ENCODE measurements at places on chromosomes 6 and 20.

DNA sequence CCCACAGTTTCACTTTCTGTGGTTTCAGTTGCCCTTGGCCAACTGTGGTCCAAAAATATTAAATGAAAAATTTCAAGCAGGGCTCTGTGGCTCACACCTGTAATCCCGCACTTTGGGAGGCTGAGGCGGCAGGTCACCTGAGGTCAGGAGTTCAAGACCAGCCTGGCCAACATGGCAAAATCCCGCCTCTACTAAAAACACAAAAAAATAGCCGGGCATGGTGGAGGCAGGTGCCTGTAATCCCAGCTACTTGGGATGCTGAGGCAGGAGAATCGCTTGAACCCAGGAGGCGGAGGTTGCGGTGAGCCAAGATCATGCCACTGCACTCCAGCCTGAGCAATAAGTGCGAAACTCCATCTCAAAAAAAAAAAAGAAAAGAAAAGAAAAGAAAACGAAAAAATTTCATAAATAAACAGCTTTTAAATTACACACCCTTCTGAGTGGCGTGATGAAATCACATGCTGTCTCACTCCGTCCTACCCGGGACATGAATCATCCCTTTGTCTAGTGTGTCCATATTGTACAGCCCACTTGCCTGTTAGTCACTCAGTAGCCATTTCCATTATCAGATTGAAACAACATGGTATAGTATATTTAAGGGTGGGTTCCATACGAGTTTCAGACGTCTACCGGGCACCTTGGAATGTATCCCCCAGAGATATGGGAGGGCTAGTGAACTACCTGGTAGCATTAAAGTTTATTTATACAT, 11.7 kb downstream of the PTPRK start:
- DNase-seq = peak; percentile 75

DNA sequence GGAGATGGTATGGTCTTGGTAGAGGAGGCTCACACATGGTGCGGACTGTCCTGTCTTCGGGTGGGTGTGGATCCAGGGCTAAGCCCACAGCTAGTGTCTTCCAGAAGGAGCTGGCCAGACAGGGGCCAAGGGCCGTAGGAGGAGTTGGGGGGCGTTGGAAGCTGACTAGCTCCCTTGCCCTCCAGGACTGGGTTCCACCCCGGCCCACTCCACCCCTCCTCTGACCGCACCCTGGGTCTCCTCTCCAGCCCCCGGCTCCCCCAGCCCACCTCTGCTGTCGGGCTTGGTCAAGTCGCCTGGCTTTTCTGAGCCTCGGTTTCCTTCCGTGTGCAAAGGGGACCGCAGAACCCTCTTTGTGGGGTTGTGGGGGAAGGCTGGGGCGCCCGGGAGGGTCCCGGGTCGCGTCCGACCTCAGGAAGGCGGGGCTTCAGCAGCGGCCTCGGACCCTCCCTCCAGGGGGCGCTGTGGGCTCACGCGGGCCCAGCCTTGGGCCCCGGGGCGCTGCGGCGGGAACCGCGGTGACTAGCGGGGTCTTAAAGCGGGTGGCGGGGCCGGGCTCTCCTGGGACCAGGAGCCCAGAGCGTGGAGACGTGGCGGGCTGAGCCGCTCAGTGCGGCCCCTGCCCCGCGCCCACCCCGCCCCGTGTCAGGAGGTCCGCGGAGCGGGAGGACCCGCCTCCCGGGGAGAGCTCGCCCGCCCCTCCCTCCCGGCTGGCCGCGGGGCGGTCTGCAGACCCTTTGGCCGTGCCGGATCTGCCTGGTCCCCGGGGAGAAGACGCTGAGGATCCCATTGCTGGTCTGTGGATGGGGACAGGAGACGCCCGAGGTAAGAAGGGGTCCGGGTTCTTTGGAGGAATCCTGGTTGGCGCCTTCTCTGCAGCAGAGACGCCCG, 5.4 kb downstream of the NPBWR2 start:
- DNase-seq = no peak

GRCh38 chr20:44019638-44020335, 105.1 kb downstream of the TOX2 start:
- no peak for DNase-seq

DNA sequence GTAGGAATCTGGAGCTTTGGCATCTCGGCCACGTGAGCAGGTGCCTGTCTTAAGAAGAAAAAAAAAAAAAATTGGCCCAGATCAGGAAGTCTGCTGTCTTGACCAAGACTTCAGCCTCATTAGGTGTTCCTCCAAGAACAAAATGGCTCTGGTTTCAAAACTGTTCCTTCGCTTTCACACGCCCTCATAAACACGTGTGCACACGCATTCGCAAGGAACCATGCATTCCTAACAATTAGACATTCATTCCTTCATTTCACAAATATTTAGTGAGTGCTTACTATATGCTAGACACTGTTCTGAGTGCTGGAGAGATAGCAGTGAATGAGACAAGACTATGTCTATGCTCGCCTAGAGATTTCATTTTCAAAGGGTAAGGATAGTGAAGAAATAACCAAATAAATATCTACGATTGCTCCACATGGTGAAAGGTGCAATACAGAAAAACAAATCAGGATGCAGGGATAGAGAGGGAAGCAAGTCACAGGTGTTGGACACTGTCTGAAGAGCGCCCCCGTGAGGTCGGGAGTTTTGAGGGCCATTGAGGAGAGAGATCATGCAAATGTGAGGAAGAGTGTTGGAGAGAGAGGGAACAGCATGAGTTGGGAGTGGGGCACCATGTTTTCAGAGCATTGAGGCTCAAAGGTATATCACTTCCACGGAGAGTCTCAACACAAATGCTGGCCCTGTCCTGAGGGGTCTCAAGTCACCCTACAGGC, 53.3 kb downstream of the CCDC170 start:
- no peak for DNase-seq

DNA sequence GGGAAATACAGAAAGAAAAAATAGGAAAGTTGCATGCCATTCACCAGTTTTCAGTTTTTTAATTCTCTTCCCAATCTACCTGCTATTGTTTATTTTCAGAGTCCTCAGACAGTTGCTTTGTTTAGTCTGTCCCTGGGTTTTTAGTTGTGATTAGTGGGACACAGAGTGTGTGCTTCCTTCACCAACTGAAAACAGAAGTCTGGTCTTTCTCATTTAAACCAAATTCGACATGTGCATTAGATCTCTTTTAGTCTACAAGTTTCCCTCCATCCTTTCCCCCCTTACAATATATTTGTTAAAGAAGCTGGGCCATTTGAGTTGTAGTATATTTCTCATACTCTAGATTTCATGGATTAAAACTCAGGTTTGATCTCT, 58.7 kb upstream of the STMND1 start:
- DNase-seq = no peak

DNA sequence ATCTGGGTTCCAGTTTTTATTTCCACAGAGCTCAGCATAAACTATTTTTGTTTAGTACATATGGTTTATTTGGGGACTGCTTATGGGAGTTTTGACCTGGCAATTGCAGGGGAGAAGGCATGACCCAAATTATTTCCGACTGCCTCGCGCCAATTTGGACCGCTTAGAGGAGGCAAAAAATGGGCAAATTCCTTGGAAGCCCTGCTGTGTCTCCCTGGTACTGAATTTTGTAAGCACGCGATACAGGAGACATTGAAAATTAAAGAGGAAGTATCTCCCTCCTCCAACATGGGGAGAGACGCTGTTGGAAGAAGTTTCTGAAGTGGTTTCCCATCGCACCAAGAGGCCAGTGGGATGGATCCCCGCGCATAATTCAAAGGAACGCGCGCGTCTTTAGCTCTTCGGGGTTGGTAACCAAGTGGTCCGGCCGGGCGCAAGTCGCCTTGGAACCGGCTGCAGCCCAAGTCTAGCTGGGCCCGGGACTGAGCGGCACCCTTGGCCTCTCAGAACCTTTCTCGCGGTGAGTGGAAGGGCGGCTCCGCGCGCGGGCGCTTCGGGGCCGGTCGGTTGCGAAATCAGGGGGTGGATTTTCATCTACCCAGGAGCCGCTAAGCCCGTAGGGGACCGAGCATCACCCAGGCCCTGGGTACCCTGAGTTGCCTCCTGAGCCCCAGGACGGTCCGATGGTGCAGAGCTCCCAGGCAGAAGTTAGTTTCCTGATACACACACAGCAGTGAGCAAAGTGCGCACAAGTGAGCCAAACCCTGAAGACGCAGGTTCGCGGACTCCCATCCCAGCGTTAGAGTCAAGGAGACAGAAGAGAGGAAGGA, 6.2 kb downstream of the NKX2-2 start:
- no peak for DNase-seq

DNA sequence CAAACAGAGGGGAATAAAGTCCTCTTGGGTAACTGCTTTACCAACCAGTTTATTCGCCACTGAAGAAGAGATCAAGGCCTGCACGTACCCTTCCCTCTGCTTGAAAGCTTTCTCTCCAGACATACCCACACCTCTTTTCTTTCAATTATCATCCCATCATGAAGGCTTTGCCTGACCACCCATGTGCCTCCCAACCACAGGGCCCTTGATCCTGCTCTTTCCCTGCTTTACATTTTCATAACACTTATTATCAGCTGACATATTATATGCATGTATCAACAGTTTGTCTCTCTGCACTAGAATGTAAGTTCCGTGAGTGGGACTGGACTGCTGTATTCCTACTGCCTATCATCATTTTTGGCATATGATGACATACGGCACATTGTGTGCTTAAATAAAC, 20.9 kb upstream of the RPN2 start:
- DNase-seq = no peak

DNA sequence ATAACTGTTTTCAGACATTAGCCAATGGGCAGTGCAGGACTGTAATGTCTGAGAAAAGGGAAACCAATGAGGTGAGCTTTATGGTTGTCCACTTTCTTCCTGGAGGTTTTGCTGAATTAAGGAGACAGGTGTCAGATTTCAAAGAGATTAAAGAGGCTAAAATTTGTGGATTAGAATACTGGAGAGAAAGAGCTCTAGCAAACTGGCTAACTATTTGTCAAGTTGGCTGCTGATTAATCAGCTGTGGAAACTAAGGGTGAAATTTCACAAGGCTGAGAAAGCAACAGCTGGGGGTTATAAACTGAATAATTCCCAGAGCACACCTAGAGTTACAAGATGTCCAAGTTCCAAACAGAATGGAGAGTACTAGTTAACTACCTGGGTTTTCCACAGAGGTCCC, 198.9 kb downstream of the TBC1D32 start:
- DNase-seq = no peak

DNA sequence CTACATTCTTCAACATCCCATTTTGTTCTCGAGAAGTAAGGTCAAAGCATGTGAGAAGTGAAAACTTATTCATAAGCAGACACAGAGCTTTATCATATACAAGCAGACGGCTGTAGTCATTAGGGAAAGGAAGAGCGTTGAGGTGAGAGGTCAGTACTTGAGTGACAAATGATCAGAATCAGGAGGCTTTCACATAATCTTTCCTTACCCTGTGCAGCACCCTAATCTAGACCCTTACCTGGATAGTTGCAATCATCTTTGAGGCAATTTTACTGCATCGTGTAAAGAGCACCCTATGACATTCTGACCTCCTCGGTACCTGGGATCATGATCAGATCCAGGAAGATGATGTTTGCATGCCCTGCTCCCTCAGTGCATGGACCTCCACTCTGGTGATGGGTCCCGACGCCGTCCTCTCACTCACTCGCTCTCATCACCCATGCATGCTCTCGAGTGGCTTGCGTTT, 62.7 kb downstream of the RNF182 start:
- DNase-seq = no peak

GRCh38 chr6:4692664-4693063, 83.5 kb upstream of the CDYL start:
- DNase-seq = no peak

GRCh38 chr6:88709819-88710246, 253.6 kb downstream of the RNGTT start:
- DNase-seq = no peak

DNA sequence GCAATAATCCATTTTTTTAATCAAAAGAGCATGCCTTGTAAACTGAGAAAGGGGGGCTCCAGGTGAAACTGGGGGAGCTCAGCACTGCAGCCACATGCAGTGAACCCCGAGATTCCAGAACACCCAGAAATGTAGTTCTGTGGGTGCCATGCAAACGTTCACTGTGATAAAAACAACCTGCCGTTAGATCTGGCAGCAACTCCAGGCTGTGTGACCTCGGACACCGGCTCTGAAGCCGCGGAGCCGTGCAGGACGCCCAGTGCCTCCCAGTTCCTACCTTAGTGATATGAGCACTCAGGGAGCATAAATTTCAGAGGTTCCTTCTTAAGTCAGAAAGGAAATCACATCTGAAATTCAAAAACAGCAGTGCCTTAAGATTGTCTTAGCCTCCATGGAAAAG, 85.4 kb upstream of the THBS2 start:
- DNase-seq = no peak

DNA sequence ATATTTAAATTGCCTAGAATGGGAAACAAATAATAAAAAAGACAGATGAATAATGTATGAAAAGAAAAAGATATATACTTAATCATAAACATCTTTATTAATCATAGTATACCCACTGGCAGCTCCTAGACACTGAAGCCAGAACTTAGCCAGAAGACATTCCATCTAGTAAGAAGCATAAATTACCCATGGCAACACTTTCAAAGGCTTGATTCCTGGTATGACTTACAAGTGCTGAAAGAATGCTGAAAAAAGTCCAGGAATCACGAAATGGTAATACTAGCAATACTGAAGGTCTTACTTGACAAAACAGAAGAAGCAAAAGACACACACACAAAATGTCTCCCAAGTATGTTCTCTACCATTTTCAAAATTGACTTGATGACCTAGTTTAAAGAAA, 38.0 kb downstream of the RWDD2A start:
- DNase-seq = no peak

DNA sequence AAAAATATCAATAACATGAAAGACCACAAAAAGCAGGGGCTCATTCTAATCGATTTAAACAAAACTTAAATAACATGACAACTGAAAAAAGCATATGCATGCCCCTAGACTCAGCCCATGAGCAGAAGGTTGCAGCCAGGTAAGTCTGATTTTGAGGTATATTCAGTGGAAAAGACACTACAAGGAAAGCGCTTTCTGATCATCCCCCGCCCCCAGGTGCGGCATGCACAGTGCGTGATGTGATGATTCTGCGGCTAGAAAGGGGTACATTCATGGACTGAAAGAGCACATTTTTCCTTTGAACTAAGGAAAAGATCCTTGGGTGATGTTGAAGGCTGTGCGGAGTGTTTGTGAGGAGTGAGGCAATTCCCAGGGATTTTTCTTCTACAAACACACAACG, 16.9 kb upstream of the FOXC1 start:
- no peak for DNase-seq

DNA sequence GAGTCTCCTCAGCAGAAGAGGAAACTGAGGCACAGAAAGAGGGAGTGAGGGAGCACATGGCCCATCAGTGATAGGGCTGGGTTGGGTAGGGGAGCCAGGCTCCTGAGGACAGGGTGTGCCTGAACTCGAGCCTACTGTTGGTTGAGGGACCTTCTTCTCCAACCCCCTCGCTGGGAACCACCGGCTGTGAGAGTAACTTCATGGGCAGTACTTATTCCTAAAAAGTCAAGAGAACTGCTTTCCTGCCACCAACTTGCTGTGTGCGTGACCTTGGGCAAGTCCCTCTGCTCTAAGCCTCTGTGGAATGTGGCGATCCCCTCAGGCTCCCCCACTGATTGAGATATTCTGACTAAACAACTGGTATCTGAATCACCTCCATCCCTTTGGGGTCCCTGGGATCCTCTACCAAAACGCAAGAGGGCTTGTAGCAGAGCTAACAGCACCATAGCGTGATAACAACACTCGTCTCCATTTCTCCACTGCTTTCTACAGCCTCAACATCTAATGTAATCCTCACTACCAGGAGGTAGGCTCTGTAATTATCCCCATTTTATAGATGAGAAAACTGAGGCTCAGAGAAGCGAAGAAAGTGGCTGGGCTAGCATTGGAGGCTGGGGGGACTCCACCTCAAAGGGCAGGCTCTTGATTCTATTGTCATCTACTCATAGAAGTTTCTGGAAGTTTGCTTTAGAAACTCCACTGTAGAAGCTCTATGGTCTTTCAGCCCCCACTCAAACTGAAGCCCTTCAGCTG, 76.0 kb downstream of the JPH2 start:
- DNase-seq = no peak

GRCh38 chr6:106434530-106434929, 74.0 kb downstream of the CRYBG1 start:
- DNase-seq = no peak
